ENCODE measurements at places on chromosomes 6 and 20.
A peak's percentile ranks its signal among the peaks of the same experiment; 100 is the strongest.

DNA sequence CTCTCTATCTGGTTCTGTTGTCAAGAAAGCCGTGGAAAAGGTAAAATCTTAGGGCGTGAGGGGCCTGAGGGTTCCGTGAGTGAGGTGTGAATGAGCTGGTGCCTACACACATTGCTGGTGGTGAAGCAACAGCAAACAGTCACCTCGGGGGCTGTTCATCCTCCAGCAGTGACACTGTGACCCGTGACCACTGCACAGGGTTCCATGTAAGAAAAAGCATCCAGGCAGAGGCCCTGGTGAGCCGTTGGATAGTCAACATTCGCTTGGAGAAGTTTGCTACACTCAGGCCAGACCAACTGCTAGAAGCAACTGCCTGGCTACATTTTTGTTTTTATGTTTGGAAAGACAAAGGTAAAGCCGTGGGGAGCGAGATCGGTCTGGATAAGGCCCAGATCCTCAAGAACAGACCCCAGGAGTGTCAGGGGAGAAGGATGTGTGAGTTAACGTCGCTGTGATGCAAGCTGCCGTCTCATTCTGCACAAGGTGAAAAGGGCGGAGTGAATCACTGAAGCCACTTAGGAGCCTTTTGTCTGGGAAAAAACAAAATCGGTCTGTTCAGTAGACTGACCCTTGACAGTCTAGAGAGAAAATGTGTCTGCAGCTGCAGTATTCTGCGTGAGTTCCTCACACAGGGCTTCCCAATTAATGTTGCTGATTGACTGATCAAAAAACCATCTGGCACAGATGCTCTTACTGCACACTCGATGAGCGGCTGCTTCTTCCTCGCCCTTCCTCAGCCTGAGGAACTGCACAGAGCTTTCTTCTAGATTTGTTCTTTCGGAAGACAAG lies 404.0 kb downstream of the SMOC2 start:
- DNase-seq: no peak

GRCh38 chr6:164547076-164547475 lies 762.3 kb downstream of the C6orf118 start:
- no peak for DNase-seq

GRCh38 chr20:60632391-60633262 lies 619.4 kb upstream of the CDH4 start:
- DNase-seq: no peak

- DNase-seq: no peak
These were observed 74.1 kb upstream of the INSM1 start for GRCh38 chr20:20293691-20294385.

GRCh38 chr6:43742931-43743632 lies 26.9 kb upstream of the VEGFA start:
- no peak for DNase-seq

- DNase-seq: no peak
These were observed 91.3 kb upstream of the PRDM1 start for GRCh38 chr6:105994591-105995390.

DNA sequence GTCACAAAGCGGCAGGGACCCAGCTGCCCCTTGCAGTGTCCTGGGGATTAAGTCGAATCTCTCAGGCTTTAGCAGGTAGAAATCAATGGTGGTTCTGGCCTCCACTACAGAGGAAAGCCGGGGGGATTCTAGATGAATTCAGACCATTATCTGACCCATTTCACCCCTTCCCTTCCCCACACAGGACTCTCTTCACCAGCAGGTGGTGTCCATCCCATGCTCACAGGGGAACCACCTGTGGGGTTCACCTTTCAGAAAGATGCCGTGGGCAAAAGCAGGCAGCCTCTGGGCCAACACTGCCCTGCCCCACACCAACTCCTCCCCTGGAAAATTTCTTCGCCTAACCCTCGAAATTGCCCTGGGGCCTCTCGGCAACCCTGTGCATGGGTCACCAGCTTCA lies 123.8 kb upstream of the GGTLC1 start:
- DNase-seq: no peak

- no peak for DNase-seq
These were observed 8.7 kb upstream of the ADGRG6 start for GRCh38 chr6:142293121-142293520.

- DNase-seq: no peak
These were observed at the start of gene FNDC1 for GRCh38 chr6:159169193-159169555. TSS of gene FNDC1 (plus strand) at chr6:159169400. CDS start at chr6:159169597, 197 bp downstream.

GRCh38 chr6:105681061-105681460 lies 278.2 kb upstream of the PREP start:
- no peak for DNase-seq

GRCh38 chr6:89295981-89296380 lies 19.1 kb downstream of the GABRR2 start:
- DNase-seq: no peak

GRCh38 chr6:169029861-169030260 lies 223.8 kb downstream of the THBS2 start:
- no peak for DNase-seq

DNA sequence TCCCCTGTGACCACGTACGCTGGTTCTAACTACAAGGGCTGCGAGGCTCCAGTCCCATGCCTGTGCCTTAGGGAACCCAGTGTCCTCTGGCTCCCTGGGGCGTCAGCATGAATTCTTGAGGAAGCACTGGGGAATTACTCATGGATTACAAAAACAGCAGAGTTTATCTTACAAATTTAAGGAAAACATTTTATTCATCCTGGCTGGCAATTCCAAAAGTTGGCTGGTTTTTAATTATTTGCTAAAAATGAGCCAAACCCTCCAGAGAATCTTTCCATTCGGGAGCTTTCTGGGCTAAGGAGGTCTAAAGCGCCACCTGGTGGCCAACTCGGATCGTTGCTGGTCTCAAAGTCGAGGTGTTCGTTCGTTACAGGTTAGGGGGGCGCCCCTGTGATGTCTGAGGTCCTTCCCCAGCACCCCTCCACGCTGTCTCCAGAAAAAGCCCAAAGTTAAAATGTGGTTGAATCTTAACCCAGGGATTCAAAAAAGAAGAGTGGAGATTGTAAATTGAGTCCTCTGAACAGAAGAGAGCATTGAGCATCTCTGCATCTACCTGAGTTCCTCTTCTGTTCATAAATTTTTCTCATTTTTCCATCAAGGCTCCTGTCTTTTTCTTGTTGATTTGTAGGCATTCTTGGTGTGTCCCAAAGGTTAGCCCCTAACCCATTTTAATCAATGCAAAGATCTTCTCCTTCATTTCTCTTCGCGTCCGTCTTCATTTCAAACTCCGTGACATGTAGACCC lies 99.4 kb downstream of the BFSP1 start:
- no peak for DNase-seq

GRCh38 chr6:60867548-60867947 lies 1418.5 kb downstream of the KHDRBS2 start:
- no peak for DNase-seq

DNA sequence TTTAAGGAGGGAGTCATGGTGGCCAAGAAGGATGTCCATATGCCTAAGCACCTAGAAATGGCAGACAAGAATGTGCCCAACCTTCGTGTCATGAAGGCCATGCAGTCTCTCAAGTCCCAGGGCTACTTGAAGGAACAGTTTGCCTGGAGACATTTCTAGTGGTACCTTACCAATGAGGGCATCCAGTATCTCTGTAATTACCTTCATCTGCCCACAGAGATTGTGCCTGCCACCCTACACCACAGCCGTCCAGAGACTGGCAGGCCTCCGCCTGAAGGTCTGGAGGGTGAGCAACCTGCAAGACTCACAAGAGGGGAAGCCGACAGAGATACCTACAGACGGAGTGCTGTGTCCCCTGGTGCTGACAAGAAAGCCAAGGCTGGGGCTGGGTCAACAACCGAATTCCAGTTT lies 115.0 kb downstream of the HFE start:
- no peak for DNase-seq

DNA sequence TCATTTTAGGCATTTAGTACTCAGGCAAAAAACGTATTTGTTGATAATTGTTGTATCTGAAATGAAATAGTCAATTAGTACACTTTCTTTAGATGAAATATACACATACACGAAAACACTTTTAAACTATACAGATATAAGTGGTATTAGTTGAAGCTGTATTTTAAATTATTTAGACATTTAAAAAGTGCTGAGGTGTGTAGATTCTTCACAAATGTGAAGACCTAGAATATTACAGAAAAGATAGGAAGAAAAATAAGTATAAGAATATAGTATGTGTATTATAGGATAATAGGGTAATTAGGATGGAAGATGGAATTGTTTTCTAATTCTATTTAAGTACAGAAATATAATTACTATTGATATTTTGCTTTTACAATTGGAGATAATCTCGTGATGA lies 4.6 kb downstream of the ZFAND3 start:
- no peak for DNase-seq

DNA sequence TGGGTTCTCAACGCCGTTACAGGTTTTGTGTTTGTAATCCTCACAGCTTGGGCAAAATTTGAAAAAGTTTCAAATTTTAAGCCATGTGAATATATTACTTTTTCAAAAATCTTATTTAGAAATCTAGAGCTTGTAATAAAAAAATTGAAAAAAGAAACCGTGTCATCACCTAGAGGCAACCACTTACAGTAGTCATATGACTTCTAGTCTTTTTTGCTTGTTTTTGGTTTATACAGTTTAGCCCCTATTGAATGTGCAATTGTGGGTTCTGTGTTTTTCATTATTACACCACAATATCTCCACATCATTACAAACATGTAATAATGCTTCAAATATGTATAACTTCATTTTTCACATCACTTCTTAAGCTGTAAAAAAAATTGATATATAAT lies 888 bp downstream of the DYNLRB1 start:
- no peak for DNase-seq

- no peak for DNase-seq
These were observed 326.6 kb downstream of the THBS2 start for GRCh38 chr6:168927026-168927425.

DNA sequence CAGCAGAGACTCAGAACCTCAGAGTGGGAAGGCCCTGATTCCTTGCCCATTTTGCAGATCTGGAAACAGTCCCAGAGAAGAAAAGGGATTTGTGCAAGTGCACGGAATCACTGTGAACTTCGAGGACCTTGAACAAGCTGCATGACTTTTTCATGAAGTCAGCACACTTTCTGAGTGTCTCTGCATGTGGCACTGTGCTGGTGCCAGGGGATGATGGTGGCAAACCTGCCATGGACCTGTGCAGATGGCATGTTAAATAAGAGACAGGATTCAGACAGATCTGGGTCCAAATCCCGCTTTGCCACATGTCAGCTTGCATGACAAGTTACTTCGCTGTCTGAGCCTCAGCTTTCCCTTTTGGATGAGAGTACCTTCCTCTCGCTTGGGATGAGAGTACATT lies 26.8 kb downstream of the ZNF831 start:
- DNase-seq: no peak

GRCh38 chr20:62382306-62383198 lies 4.4 kb upstream of the RPS21 start:
- peak; percentile 57 for DNase-seq

- DNase-seq: no peak
These were observed 50.9 kb downstream of the BTBD9 start for GRCh38 chr6:38588631-38589366.

GRCh38 chr6:77457720-77458349 lies 5.5 kb downstream of the HTR1B start:
- no peak for DNase-seq

DNA sequence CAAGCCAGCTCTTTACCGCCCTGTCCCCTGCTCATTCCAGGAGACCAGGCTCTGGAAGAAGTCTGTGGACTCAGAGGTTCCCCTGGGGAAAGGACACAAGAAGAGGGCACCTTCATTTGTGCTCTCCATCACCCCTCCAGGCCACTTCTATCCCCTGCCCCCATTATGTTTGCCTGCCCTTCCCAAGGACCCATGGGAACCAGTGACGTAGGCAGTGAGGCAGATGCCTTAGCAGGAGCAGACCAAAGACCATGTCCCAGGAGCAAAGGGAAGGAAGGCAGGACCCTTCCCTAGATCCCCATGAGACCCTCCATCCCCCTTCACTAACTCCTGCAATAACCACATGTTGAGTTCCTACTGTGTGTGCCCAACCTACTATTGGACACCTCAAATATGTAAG lies 94.4 kb downstream of the MDGA1 start:
- no peak for DNase-seq

- DNase-seq: no peak
These were observed 295.5 kb upstream of the FLRT3 start for GRCh38 chr20:14632906-14633305.

- peak; percentile 46 for DNase-seq
These were observed 64.5 kb downstream of the AKAP7 start for GRCh38 chr6:131199568-131200272.

GRCh38 chr6:37126961-37127616 lies 42.9 kb upstream of the PIM1 start:
- no peak for DNase-seq

- DNase-seq: no peak
These were observed 196.7 kb upstream of the KCNQ5 start for GRCh38 chr6:72425003-72425681.

DNA sequence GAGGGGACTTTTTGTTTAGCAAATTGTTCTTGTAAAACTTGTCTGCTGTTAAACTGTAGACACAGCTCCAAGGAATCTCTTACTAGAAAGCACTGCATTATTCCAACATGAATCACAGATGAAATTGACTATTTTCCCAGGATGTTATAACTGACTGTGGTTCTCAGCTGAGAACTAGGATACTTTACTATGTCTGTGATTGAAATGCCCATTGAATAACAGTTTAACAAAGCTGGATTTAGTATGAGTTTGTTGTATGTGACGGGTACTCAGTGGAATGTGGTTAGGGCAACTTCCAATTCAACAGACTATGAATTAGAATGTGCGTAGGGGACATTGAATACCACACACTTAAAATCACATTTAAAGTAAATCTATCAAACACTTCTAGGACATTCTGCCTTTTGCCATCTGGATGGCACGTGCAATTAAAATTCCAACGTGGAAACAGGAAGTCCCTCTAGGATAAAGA lies 193.4 kb upstream of the PREP start:
- no peak for DNase-seq

- DNase-seq: no peak
These were observed 55.0 kb upstream of the KCNK16 start for GRCh38 chr6:39377539-39377950.

GRCh38 chr20:42319252-42320013 lies 701.3 kb upstream of the CHD6 start:
- DNase-seq: no peak

DNA sequence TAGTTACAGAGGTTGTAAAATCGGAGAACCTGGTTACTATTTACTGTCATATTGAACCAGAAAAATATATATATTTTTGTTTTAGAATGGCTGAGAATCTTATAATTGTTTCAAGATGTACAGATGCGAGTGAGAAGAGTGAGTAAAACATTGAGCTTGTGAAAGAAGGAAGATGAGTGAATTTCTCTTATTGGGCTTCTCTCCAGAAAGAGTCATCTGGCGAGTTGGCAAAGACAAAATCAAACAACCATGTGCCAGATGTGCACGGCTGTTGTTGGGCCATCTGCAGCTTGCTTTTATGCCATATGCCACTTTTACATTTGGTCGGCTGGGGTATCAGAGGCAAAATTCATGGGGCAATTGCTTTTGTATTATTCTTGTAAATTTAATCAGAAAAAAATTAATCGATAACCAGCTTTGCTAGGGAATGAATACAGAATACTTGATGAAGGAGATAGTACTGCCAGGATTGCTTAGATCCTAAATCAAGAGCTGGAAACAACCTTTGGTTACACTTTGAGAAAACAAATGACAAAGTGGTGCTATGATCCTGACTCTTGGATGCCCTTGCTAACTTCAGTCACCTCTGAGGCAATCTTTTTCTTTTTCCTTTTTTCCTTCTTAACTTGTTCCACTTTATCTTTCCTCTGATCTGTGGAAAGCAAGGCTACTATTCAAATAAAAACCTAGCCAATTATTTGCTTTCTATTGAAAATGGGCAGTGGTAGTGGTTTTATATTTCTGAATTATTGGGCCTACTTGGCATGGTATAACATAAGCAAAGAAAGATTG lies 97.1 kb upstream of the GRIK2 start:
- DNase-seq: no peak

GRCh38 chr6:106829451-106829850 lies 145.1 kb downstream of the CD24 start:
- no peak for DNase-seq
